ENCODE measurements at places on chromosomes 5 and 9.

GRCh38 chr5:110354915-110355644 lies 371.4 kb downstream of the TMEM232 start:
- no peak for DNase-seq

DNA sequence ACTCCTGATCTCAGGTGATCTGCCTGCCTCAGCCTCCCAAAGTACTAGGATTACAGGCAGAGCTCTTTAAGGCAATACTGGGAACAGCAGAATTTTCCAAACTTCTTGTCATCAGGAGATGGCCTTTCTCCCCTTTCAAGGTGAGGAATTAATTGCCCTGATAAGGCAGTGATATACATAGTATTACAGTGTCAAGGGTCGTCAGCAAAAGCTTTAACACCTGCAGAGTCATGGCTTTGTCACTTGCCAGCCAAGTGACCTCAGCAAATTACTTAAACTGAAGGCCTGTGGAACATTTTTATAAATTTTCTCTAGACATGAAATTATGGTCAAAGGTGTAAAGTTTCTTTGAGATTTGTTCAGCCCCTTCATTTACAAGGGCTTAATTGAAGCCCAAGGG lies 59.5 kb downstream of the FBXO38 start:
- DNase-seq = no peak

GRCh38 chr5:176188085-176188484 lies 50.1 kb upstream of the SIMC1 start:
- DNase-seq = no peak

DNA sequence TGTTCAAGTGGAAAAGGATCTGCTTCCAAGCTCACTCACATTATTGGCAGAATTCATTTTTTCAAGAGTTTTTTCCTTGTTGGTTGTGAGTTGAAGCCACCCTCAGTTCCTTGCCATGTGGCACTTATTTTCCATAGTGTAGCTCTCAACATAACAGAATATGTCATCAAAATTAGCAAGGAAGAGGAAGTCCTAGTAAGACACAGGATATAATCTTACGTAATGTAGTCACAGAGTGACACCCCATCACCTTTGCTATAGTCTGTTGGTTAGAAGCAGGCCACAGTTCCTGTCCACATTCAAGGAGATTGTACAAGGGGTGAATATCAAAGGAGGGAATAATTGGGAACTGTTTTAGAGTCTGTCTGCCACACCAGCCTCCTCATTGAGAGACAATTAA lies 15.7 kb downstream of the IRGM start:
- DNase-seq = no peak

DNA sequence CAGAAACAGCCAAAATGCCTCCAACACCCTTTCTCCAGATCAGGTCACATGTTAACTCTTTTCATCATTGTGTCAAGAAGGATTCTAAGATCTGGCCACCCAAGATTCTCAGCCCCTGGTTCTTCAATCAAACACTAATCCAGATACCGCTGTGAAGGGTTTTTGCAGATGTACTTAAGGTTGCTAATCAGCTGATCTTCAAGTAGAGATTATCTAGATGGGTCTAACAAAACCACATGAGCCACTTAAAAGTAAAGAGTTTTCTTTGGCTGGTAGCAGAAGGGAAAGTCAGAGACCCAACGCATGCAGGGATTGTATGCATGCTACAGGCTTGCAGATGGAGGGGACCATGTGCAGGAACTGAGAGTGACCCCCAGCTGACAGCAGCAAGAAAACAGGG lies 267.9 kb downstream of the CDK5RAP2 start:
- DNase-seq = no peak

DNA sequence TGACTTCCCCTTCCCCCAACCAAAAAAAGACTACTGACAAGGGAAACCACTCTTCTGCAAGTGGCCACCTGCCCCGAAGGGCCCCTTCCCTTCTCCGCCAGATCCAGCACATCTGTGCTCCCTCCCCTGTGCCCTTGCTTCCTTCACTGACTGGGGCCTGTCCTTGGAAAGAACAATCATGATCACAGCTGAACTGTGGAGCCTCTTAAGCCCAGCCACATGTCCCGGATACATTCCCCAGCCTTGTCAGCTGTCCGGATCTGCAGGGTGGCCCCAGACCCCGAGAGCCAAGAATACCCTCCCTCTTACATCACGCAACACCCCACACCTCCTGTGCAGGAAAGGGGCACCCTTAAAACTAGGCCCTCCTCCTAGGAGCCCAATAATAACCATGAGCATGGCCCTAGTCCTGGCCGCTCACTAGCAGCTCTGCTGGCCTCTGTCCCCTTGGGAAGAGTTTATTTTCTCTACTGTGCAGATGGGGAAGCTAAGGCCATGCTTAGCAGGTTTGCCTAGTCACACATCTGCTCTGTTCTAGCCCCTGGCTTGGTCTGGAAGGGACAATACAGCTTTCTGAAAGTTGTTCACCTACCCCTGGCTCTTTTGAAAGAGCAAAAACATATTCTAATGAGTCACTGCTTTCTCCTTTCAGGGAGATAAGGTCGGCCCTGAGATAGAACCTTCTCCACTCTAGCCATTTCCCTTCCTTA lies 3.8 kb downstream of the SPRY4 start:
- DNase-seq = no peak

- DNase-seq = no peak
Observed at GRCh38 chr9:127575875-127576778, 36.0 kb upstream of the STXBP1 start.

- DNase-seq = peak; percentile 50
Observed at GRCh38 chr9:133023117-133023890, 7.5 kb upstream of the GTF3C5 start.

GRCh38 chr5:15463231-15463980 lies 36.6 kb upstream of the FBXL7 start:
- no peak for DNase-seq

- no peak for DNase-seq
Observed at GRCh38 chr5:154329062-154329461, 116.7 kb upstream of the SAP30L start.

DNA sequence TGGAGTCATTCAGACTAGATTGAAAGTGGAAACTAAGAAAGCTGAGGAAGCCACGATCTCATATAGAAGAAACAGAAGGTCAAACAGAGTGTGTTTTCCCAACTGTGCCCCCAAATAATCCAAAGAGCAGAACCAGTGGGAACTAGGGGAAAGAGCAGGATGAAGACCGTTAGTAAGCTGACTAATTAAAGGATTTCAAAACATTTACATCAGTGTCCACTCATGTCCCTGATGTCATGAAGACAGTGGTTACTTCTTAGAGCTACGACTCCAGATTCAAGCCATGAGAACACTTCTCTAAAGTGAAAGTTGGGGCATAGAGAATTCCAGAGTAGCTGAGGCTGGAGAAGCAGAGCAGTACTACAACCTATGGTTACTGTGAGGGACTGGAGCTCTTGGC lies 119.6 kb upstream of the SLC12A2 start:
- no peak for DNase-seq

GRCh38 chr5:149936700-149937091 lies 7.9 kb downstream of the PDE6A start:
- DNase-seq = no peak

DNA sequence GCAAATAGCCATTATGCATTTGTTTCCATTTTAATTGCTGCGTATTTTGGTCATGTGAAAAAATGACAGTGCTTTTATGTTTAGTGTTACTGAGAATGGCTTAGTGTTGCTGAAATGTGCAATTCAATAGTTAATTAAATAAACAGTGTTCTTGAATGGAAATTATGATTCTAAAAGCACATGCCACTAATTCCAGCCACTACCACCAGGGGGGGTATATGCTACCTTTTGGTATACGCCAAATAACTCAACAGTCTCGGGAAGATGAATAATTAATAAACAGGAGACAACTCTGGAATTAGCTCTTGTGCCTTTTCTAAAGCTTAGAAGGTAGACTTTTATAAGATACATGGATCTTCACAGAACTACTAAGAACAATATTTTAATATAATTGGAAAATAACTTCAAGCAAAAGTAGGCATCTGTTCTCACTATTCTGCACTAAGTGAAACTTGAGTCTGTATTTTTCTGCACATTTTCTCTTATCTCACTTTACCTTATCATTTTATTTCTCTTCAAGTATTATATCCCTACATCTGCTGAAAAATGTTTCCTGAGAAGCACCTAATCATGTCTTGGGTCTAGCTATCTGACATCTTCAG lies 83.5 kb upstream of the MINAR2 start:
- DNase-seq = peak; percentile 26

- DNase-seq = no peak
Observed at GRCh38 chr9:75616052-75616451, 274.4 kb upstream of the PCSK5 start.

- peak; percentile 6 for DNase-seq
Observed at GRCh38 chr9:122190597-122191381, 31.1 kb downstream of the MORN5 start.

GRCh38 chr5:105767267-105767666 lies 1903.5 kb downstream of the EFNA5 start:
- DNase-seq = no peak

GRCh38 chr9:133056533-133056932 lies 5.2 kb upstream of the CEL start:
- no peak for DNase-seq

DNA sequence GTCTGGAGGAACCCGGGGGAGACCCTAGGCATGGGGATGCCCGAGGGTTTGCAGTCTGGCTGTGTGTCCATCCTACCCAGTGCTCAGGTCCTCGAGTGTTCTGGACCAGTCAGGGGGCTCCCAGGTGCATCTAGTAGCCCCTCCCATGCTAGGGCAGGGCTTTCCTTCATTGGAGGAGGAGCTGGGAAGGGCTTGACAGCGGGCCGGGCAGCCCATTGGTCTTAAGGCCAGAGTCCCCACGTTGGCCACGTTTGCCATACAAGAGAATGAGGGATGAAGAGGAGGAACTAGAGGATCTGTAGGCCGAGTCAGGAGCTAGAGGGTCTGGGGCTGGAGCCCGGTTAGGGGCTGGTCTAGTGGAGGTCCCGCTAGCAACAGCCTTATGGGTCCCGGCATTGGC lies 37.3 kb upstream of the CTSV start:
- DNase-seq = no peak

- no peak for DNase-seq
Observed at GRCh38 chr5:139146809-139147482, 51.2 kb downstream of the SIL1 start.

GRCh38 chr9:114117614-114117995 lies 18.5 kb upstream of the KIF12 start:
- no peak for DNase-seq

DNA sequence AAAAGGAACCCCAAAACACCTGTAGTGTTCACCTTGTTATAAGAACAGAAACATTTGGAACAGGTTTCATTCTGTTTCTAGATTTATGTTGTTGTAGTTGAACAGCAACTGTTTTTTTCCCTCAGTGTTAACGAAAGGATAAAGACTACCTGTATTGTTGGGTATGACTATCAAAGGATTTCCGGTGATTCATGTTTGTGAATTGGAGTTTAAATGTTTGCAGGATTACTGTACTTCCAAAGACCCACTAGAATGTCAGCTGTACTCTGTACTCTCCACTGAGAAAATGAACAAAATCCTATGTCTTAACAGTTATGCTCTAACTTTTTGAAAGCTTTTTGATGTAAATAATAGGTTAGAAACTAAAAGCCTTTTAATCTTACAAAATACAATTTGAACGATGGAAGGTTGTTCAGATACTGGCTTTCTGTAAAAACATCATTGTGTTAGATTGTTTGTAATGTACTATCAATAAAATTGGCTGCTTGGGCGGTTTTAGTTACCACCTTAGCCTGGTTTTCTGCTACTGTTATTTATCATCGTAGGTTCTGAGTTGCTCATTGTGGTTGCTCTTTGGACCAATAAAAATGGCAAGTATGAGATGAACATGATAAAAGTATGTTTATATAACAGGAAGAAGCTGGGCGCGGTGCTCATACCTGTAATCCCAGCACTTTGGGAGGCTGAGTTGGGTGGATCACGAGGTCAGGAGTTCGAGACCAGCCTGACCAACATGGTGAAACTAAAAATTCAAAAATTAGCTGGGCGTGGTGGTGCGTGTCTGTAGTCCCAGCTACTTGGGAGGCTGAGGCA lies 44.1 kb downstream of the DCP2 start:
- no peak for DNase-seq

- no peak for DNase-seq
Observed at GRCh38 chr5:10639846-10640368, 76.0 kb downstream of the ANKRD33B start.

GRCh38 chr5:53164478-53165165 lies 55.1 kb upstream of the MOCS2 start:
- no peak for DNase-seq

DNA sequence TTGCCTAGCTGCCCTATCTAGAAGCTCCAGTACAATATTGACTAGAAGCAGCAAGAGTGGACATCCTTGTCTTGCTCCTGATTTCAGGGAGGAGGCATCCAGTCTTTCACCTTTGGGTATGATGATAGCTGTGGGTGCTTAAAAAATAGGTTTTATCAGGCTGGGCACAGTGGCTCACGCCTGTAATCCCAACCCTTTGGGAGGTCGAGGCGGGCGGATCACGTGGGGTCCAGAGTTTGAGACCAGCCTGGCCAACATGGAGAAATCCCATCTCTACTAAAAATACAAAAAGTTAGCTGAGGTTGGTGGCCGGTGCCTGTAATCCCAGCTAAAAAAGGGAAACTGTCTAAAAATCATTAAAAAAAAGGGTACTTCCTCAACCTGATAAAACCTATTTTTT lies 2.0 kb upstream of the CAMSAP1 start:
- no peak for DNase-seq

GRCh38 chr5:10440367-10440990 lies 1.2 kb upstream of the ROPN1L start:
- DNase-seq = no peak

DNA sequence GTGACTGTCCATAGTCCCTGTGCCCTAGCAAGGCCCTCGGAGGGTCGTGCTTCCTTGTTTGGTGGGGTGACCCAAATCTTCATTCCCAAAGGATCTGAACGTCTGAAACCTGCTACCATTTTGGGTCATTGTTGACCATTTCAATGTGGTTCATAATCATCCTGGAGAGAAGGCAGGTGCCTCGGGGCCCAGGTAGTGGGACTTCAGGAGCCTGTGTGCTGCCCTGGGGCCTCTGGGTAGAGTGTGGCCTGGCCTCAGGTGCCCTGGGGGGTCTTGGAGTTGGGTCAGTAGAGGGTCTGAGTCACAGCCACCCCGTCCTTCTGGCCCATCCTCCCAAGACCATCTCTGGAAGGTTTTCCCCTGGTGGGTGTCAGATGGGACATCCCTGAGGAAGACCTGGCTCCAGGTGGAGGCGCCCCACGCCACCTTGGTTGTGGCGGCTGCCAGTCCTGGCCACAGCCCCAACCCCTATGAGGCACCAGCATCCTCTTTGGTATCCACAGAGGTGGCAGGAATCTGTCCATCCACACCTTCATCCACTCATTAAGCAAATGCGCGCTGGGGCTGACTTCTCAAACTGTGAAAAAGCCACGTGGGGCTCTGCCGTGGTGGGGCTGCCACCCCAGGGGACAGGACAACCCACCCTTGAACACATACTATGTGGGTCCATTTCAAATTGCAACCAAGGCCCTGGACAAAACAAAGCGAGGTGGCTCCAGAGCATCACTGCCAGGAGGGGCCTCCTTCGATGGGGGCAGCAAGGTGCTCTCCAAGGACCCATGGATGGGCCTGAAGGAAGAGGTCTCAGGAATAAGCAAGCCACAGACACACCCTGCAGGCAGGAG lies 41.6 kb upstream of the FCN1 start:
- DNase-seq = no peak

GRCh38 chr9:120612218-120612617 lies 32.3 kb upstream of the CDK5RAP2 start:
- DNase-seq = no peak
